ENCODE measurements at places on chromosomes 4 and X. TPM values are rescaled to one million over a fixed set of nuclear protein-coding genes. Genes with fewer than 3 reads are reported as not detected.

DNA sequence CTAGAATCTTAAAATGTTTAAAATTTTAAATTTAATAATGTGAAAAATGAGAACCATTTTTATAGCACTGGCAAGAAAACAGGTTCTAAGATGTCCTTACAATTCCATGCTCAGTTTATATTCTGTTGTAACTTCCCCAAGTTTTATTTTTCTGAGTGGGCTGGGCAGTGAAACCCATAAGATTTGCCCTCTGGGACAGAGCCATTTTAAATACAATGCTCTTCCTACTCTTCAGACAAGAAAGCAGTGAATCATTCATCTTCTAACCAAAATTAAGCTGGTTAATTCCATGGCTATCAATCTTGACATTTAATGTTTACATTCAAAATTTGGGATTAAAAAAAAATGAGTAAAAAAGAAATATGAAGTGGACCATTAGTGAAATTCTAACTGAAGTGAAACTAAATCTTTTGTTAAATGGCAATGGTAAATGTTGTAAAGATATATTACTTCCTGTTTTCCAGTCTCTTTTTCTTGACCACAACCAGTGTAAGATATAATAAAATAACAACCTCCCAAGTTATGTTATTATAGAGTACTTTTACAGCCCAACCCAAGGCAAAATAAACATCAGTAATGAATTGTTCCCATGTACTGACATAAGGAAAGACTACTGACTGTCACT is 37.2 kb upstream of the PTPN13 start:
- no peaks in the 10 kb centered on the region for H3K4me1 ChIP-seq
- H3K27ac ChIP-seq, result no peak overlapping the region
- no peak for DNase-seq
- H3K36me3 ChIP-seq, result no peaks in the 10 kb centered on the region

DNA sequence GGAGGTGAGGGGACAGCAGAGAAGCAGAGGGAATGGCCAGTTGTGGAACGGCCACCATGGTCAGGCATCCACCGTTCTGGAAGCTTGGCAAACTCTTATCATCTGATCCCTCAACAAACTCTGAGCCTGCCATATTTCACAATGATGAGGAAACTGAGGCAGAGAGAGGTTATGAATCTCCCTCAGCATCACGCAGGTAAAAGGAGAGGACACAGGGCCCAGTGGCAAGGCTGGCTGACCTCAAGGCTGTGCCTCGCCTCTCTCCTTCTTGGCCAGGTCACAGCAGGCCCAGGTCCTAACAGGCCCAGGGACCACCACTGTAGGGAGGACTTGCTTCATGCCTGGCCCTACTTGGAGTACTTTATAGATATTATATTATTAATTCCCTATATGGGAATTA is 242.8 kb downstream of the EVC2 start:
- no peaks in the 10 kb centered on the region for H3K27me3 ChIP-seq
- no peaks in the 10 kb centered on the region for H3K4me1 ChIP-seq
- H3K4me3 ChIP-seq, result no peak overlapping the region
- no peaks in the 10 kb centered on the region for H3K36me3 ChIP-seq
- H3K27ac ChIP-seq, result no peak overlapping the region
- DNase-seq, result no peak

- H3K27me3 ChIP-seq, result no peaks in the 10 kb centered on the region
- H3K4me1 ChIP-seq, result no peaks in the 10 kb centered on the region
- peak within 1 kb of the TSS; percentile 52 for H3K4me3 ChIP-seq
Measured at GRCh38 chrX:106611679-106612392, at the start of gene RADX. TSS of gene RADX (plus strand) at chrX:106611978. CDS start at chrX:106612081, 103 bp downstream.

GRCh38 chr4:23958749-23959148 is 68.9 kb upstream of the PPARGC1A start:
- H3K36me3 ChIP-seq, result no peaks in the 10 kb centered on the region
- no peaks in the 10 kb centered on the region for H3K27me3 ChIP-seq
- H3K4me1 ChIP-seq, result no peaks in the 10 kb centered on the region
- no peak for DNase-seq
- H3K4me3 ChIP-seq, result no peak overlapping the region

- no peaks in the 10 kb centered on the region for H3K27me3 ChIP-seq
- H3K4me3 ChIP-seq, result no peak overlapping the region
- H3K4me1 ChIP-seq, result no peaks in the 10 kb centered on the region
- H3K27ac ChIP-seq, result no peak overlapping the region
- no peaks in the 10 kb centered on the region for H3K36me3 ChIP-seq
Measured at GRCh38 chr4:117844594-117844993, 189.7 kb upstream of the NDST3 start.

- no peak for DNase-seq
- no peak overlapping the region for H3K27ac ChIP-seq
- no peaks in the 10 kb centered on the region for H3K27me3 ChIP-seq
- no peaks in the 10 kb centered on the region for H3K36me3 ChIP-seq
- no peak overlapping the region for H3K4me3 ChIP-seq
Measured at GRCh38 chr4:81756042-81756441, 284.3 kb upstream of the RASGEF1B start.

The UGT2B11 gene
- total RNA-seq, result not detected

DNA sequence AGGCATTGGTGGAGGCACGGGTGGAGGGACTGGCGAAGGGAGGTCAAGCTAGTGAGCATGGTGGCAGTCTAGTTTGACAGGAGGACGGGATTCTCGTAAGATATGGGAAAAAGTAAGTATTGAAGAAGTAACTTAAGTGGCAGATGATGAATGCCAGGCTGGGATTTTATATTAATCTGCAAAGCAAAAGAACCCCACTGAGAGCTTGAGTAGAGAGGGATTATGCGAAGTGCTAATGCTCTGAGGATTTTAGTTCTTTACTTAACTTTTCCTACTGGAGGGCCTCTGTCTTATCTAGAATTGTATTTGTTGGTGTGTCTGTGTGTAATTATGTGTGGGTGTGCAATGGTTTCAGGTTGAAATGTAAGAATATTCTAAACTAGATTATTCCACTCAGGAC is 327.9 kb downstream of the FAT4 start:
- DNase-seq, result no peak
- H3K4me3 ChIP-seq, result no peak overlapping the region
- H3K27me3 ChIP-seq, result no peaks in the 10 kb centered on the region
- H3K27ac ChIP-seq, result no peak overlapping the region

- H3K4me3 ChIP-seq, result peak within 1 kb of the TSS; percentile 70
- DNase-seq, result peak; percentile 66
- no peaks in the 10 kb centered on the region for H3K36me3 ChIP-seq
- H3K27ac ChIP-seq, result peak within 1 kb of the TSS; percentile 70
Measured at GRCh38 chr4:145938618-145939440, at the start of gene ZNF827. TSS of gene ZNF827 (minus strand) at chr4:145938823. CDS start at chr4:145938407, 416 bp downstream.

- H3K36me3 ChIP-seq, result no peaks in the 10 kb centered on the region
- no peak overlapping the region for H3K4me3 ChIP-seq
- H3K27me3 ChIP-seq, result no peaks in the 10 kb centered on the region
Measured at GRCh38 chrX:79556800-79557199, 189.7 kb upstream of the ITM2A start.

DNA sequence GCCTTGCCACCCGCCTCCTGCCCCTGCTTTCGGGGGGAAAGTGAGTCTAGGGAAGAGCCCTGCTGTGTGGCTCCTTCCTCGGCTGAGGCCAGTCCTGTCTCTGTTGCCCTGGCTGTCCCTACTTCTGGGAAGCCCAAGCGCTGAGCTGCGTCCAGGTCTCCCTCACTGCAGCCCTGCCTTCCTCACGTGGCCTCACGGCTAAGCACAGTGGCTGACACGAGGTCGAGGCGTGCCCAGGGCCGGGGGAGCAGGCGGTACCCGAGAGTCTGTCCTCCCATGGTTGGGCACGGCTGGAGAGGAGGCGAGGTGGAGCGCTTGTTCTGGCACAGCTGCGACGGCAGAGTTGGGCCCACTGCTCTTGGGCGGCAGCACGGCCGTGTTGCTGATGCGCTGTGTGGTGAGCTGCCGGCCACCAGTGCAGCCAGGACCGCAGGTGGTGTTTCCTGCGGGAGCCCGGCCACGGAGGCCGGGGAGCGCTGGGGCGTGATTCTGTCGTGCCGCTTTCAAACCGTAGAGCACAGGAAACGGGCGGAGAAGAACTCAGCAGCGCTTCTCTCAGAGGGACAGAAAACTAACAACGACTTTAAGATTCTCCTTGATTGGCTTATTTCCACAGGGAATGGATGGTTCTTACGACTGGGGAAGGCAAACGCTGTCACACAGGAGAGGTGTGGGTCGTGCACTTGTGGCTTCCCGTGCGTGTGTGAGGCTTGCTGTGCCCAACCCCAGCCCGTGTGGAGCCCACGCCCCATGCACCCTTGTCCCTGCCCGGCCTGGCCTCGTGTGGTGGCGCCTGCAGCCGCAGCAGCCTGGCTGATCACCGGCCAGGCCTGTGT is 21.3 kb downstream of the MAEA start:
- H3K27ac ChIP-seq, result peak overlapping the region; percentile 53
- no peak for DNase-seq
- peak overlapping the region; percentile 30 for H3K4me3 ChIP-seq
- peaks cover 20% of the 10 kb centered on the region for H3K36me3 ChIP-seq
- no peaks in the 10 kb centered on the region for H3K27me3 ChIP-seq

DNA sequence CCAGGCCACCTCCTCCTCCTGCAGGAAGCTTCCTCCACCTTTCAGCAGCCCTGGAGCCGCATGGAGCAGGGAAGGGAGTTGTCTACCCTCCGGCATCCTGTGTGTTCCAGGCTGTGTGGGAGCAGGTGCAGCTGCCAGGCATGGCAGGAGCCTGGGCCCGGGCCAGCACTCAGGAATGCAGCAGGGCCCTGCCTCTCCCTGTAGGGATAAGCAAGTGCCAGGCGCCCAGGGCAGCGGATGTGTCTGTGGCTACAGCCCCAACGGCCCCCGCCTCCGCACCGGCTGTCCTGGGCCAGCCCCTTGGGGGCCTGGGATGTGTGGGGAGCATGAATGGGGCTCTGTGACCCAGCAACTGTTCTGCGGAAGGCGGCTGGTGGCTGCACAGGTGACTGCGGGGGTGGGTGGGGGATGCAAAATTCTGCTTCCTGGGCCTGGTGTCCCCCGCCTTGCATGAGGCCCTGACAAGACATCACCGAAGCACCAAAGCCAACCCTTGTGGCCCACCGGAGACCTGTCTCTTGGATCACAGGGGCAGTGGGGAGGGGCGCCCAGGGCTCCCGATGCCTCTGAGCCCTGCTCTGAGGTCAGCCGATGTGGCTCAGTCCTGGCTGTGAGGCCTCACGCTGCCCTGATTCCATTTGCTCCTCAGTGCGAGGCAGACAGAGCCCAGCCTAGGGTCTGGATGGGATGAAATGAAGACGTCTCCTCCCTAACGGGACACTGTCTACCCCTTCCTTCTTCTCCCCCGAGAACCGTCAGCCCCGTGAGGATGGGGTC is 1.4 kb upstream of the DOK7 start:
- no peaks in the 10 kb centered on the region for H3K36me3 ChIP-seq
- peaks cover 6% of the 10 kb centered on the region for H3K4me1 ChIP-seq
- no peak for DNase-seq
- H3K27me3 ChIP-seq, result no peaks in the 10 kb centered on the region
- H3K27ac ChIP-seq, result no peak overlapping the region
- H3K4me3 ChIP-seq, result no peak overlapping the region

The NEIL3 gene
- total RNA-seq, result 0.44 TPM

DNA sequence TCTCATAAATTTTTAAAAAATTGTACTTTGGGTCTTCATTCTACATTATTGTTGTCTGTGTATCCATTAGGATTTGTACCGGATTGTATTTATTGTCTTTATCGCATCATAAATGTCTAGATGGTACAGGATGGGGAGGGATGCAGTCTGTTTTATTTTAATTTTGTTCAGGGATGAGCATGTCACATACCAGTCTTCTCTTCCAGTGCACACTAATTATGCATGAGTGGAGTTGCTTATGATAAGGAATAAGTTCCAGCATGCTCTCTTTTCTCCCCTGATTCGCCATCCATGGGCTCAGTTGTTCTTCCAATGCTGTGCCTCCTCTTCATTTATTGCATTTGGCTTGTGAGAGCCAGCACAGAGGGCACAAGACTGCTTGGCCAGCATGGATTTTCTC is 54.3 kb downstream of the PPEF1 start:
- DNase-seq, result no peak
- H3K27ac ChIP-seq, result no peak overlapping the region
- no peaks in the 10 kb centered on the region for H3K27me3 ChIP-seq
- no peaks in the 10 kb centered on the region for H3K4me1 ChIP-seq
- no peaks in the 10 kb centered on the region for H3K36me3 ChIP-seq
- H3K4me3 ChIP-seq, result no peak overlapping the region

DNA sequence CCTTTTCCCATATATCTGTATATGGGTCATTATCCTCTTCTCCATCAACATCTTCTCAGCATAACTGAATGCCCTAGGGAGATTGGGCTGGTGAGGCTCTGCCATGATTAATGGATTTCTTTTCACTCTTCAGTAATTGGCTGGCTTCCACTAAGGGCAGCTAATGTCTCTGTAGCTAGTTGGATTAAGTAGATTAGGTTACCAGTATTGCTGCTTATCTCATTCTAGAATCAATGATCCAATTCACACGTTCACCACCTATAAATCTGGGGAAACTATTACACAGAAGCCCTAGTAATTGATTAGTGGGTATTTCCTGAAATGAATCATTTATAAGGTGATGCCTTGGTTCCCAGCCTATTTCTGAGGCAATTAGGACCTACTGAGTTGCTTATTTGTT is 94.8 kb downstream of the KDR start:
- no peaks in the 10 kb centered on the region for H3K4me1 ChIP-seq
- DNase-seq, result no peak
- H3K27me3 ChIP-seq, result peaks cover 2% of the 10 kb centered on the region
- H3K4me3 ChIP-seq, result no peak overlapping the region
- no peaks in the 10 kb centered on the region for H3K36me3 ChIP-seq

DNA sequence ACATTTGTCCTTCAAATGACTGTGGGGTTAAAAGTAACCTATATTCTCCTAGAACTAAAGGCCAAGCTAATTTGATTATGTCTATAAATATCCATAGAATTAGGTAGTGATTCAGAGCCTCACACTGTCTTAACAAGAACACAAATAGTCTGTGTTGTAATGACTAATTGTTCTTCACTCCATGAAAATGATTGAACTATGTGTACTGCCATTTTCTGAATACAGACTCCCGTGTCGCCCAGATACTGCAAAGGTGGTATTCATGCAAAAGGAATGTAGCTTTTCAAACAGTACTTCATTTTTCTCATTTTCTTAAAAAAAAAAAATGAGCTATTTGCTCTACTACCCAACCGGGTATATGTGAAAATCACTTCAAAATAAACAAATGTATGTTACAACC is 11.3 kb upstream of the PHKA2 start:
- H3K4me3 ChIP-seq, result no peak overlapping the region
- H3K27ac ChIP-seq, result no peak overlapping the region
- H3K36me3 ChIP-seq, result no peaks in the 10 kb centered on the region
- DNase-seq, result no peak

GRCh38 chr4:151841107-151841506 is 80.3 kb upstream of the GATB start:
- DNase-seq, result no peak
- H3K36me3 ChIP-seq, result no peaks in the 10 kb centered on the region
- H3K4me3 ChIP-seq, result no peak overlapping the region
- H3K4me1 ChIP-seq, result no peaks in the 10 kb centered on the region
